ENCODE measurements at places on chromosomes 6 and 20.

GRCh38 chr20:63536997-63537524 lies at the start of gene PTK6:
TSS of gene PTK6 (minus strand) at chr20:63537376. CDS start at chr20:63537314, 62 bp downstream.
- DNase-seq, result peak; percentile 61

DNA sequence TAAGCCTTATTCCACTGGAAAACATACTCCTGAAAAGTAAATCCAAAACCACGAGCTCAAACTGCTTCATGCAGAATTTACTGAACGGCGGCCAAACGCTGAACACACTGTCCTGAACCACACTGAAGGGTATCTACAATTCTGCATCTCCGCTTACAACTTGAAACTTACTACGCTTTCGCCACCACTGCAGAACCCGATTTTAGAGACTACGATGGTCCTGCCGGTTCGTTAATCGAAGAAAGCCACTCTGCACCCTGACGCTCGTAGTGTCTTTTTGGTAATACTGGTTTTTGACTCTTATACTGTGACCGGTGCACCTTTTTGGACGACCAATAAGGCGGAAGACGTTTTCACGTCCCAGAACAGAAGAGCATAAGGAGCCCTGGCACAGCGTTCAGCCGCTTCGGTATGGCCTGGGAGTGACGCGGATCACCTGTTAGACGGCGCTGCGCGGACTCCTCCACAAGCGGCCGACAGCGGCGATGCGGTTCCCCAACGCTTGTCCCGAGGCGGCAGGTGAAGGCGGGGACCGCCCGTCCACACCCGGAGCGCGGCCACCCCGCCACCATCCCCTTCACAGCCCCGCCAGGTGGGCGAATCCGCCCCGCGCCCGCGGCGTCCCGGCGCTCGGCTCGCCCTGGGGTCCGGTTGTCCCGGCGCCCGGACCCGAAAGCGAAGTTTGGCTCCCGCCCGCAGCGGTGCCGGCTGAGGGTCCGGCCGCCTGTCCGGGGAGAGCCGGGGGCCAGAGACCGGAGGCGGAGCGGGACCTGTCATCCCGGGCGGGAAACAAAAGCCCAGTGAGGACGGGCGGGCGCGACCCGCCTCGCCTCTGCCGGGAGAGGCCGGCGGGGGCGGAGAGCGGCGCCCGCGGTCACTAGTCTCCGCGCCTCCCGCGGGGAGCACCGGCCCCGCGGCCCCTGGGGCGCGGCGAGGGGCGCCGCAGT lies 784 bp downstream of the FKBP5 start:
- peak; percentile 77 for DNase-seq

DNA sequence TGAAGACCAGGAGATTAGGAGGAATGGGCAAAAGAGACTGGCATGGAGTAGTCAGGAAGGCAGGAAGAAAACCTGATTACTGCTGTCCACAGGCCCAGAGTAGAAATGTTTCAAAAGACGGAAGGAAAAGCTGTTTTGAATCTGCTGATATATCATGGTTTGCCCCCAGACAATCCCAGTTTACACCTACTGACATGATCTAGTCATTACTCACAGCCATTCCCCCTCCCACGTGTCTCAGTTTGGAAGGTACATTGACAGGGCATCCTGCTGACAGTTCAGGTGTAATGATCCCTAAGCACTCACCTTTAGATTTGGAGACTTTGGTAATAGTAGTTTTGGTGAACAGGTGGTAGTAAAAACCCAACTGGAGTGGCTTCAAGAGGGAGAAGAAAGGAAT lies 9.8 kb upstream of the TXNDC5 start:
- DNase-seq, result peak; percentile 27

DNA sequence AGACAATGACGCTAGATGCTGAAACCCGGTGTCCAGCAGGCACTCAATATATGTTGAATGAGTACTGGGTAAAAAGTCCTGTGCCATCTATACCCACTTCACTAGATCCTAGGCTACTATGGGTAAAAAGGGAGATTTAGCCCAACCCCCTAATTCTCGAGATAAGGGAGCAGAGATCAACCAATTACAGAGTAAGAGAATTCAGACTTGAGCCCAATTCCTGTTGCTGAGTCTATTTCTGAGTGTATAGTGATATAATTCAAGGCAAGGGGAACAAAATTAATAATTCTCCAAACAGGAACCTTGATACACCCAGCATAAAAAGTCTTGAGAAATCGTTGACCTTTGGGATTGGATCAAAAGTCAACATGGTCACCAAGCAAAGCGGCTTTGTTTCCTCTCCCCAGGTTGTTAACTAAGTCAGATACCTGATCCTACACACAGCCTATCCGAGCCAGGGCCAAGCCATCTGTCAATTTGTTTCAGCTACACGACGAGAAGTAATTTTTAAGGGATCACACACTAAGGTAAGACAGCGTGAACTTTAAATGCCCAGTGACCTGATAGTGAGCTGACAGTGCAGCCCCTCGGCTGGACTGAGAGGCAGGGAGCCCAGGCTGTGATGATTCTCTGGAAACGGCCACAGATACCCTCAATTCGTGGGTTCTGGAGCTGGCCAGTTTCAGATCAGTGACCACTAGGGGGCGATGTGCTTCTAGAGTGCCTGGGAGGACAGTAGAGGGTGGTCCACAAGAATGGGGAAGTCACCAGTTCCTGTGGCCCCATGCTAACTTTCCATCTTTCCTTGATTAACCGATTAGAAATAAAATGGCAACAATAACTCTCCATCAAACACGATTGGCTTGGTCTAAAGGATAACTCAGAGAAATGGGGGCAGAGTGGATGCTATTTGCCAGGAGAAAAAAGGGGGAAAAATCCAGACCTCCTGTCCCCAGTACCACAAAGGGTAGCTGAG lies 46.2 kb downstream of the SLC22A23 start:
- DNase-seq, result peak; percentile 75

- DNase-seq, result no peak
Measured at GRCh38 chr20:43983904-43984361, 69.3 kb downstream of the TOX2 start.

GRCh38 chr20:12482661-12483060 lies 526.1 kb upstream of the SPTLC3 start:
- no peak for DNase-seq

DNA sequence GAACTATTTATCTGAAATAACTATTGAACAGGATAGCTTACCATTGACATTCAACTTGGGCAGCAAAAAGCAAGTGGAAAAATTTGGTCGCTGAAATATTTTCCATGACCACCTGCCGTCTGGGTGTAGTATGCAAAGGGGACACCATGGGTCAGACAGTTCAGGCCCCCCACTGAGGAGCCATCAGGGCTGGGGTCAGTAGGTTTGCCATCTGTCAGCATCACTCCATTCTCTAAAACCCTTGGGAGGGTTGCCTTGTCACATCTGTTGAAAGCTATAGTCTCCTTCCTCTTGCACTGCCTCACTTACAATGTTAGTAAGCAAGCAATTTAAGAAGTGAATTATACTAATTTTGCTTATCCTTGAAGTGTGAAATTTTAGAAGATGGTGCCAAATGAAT lies 44.9 kb downstream of the NRN1 start:
- no peak for DNase-seq

DNA sequence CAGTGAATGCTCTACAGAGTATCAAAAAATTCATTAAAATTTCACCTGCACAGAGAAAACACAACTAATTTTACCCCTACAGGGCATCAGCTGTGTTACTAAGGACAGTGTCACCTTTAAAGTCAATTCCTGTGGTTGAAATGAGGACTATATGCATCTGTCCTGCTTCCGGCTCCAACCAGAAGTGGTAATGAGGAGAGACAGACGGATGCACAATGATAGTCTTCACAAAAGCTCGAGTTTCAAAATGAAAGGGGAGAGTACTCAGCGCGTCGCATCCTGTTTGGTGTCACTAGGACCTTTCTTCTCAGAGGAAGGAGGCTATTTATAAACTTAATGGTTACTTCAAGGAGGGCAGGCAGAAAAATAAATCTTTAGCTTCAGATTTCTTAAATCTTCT lies 86.5 kb downstream of the LYRM4 start:
- DNase-seq, result peak; percentile 69

- DNase-seq, result no peak
Measured at GRCh38 chr6:51927450-51927849, 160.0 kb downstream of the PKHD1 start.

DNA sequence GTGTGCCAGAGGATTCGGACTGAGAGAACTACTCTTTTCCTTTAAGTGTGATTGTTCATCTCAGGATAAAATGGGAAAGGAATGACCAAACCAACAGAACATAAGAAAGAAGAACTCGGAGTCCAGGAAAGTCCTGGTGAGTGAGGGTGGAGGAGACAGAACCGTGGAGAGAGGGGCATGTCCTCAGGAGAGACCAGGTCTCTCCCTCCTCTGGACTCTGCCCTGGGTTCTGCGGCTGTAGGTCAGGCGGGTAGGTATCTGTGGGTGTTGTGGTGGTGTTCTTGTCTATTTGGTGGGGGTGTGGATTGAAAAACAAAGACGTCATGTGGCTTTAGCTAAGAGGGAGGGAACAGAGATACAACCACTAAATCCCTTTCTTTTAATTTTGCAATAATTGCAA lies 29.1 kb upstream of the AGPAT4 start:
- DNase-seq, result no peak

GRCh38 chr6:111794300-111794699 lies 79.0 kb downstream of the FYN start:
- no peak for DNase-seq
